ENCODE measurements at places on chromosomes 3 and 15.

DNA sequence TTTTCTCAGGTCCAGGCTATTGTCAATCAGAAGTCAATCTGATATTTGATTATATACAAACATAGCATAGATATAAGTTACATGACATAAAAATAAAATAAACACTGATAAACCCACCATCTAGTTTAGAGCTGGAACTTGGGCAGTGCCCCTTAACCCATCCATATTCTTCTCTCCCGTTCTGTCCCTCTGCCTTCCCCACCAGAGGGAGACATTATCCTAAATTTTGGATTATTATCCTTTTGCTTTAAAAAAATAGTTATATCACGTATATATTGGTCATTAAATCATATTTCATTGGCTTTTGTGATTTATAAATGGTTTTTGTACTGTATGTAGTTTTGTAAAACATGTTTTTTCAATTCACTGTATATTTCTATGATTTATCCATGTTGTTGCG lies 107.9 kb downstream of the GMPS start:
- DNase-seq = no peak

GRCh38 chr3:9976721-9977709 lies 9.6 kb downstream of the EMC3 start:
- DNase-seq = peak; percentile 98

DNA sequence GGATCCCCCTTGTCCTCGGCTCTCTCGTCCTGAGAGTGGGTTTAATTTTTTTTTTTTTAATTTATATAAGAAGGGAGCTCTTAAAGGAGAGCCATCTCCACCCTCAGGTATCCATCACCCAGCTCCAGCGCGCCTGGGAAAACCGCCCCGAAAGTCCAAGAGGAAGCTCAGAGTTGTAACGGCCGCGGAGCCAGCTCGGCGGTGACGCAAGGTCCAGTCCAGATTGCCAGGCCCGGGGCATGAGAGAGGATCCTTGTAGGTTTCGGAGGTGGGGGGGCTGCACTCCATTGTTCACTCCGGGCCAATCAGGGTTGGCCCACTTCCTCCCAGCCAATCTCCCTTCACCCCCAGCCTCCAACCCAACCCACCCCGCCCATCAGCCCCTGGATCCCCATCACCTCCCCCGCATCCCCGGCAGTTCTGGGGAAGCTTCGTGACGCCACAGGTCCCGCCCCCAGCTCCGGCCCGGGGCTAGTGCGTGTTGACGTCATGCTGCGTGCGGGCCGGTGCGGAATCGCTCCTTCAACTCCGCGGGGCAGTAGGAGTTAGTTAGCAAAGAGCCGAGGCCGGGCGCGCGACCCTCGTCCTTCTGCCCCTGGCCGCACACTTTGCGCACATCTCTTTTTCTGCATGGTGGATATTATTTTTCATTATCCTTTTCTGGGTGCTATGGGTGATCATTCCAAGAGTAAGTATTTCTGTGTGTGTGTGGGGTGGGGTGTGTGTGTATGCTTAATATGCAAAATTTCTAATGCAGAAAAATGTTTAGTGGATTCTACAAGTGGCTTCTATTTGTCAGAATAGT lies at the start of gene ISL2:
Gene ISL2 (plus strand): TSS at position 520 of the 805 bp plus-strand sequence. CDS start 111 bp downstream, at position 631.
- no peak for DNase-seq

DNA sequence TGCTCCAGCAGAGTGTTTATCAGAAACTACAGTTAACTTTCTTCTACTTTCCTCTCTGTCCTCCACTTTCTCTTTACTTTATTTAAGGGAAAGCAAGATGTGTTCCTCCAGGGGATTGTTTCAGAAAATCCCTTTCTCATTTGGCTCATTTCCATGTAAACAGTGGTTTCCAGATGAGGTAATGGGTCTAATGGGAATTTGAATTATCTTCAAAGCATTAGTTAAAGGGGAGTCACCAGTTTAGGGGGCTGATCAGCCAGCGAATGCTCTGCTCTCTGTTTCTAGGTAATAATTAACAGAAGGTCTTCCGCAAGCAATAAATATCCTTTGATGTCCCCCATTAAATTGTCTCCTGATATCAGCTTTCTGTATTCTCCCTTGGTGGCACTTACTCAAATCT lies 30.4 kb upstream of the ZNF639 start:
- DNase-seq = no peak

GRCh38 chr15:36878684-36879262 lies 221.6 kb downstream of the MEIS2 start:
- no peak for DNase-seq

- no peak for DNase-seq
These were observed 169.1 kb downstream of the CDIN1 start for GRCh38 chr15:36748366-36749115.

DNA sequence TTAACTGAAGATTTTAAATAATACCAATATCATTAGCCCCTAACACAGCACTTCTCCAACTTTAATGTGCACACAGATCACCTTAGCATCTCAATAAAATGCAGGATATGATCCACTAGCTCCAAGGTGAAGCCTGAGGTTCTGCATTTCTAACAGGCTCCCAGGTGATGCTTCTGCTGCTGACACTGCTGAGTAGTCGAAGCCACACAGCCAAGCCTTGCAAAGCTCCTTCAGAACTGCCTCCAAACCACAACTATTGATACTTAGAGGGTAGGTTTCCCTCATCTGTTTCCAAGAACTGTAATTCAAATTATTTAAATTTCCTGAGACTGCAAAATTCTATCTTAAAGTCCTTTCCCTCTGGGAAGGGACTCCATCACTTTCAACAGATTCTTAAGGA lies 3.9 kb downstream of the RIOX2 start:
- no peak for DNase-seq

Data from RKO (cell line).